ENCODE measurements at places on chromosomes 4 and X.
A peak's percentile ranks its signal among the peaks of the same experiment; 100 is the strongest.

GRCh38 chr4:150828159-150828558, 186.9 kb downstream of the LRBA start:
- DNase-seq, result no peak

- no peak for DNase-seq
These were observed 29.1 kb downstream of the STAG2 start for GRCh38 chrX:123990602-123991001.

DNA sequence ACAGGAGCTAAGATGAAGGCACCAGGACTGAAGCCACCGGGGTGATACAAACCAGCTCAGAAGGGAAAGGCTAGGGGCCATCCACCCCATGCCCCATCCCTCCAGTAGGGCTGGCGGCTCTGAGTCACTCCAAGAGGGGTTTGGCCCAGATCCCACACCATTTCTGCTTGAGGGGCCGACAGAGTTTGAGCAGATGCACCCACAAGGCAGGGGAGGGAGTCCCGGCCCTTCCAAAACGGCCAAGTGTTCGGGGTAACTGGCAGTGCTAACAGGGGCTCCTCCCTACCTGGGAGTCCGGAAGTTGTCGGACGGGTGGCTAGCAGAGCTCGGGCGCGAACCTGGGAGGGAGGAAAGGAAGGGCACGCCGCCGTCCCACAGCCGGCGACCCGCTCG, 412 bp downstream of the SLC10A3 start:
- peak; percentile 27 for DNase-seq

DNA sequence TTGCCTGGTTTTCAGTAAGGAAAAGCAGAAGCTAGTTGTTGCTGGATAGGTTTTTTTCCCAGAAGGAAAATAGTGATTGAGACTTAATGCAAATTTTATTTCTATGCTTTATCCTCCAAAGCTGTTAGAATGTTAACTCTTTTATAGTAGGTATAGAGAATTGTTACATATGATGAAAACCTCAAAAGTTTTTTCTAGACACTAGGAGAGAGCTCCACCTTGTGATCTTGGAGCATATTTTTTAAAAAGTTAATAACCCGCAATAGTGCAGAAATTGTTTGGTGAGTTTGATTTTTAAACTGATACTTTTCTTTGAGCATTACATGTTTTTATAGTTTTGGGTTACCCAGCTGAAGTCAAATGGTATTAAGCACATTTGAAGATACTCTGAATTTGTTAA, 56.5 kb downstream of the STAG2 start:
- DNase-seq, result no peak

GRCh38 chr4:176123710-176124407, 58.2 kb downstream of the WDR17 start:
- DNase-seq, result peak; percentile 4

GRCh38 chrX:72245461-72246089, 6.7 kb upstream of the ERCC6L start:
- DNase-seq, result peak; percentile 43

DNA sequence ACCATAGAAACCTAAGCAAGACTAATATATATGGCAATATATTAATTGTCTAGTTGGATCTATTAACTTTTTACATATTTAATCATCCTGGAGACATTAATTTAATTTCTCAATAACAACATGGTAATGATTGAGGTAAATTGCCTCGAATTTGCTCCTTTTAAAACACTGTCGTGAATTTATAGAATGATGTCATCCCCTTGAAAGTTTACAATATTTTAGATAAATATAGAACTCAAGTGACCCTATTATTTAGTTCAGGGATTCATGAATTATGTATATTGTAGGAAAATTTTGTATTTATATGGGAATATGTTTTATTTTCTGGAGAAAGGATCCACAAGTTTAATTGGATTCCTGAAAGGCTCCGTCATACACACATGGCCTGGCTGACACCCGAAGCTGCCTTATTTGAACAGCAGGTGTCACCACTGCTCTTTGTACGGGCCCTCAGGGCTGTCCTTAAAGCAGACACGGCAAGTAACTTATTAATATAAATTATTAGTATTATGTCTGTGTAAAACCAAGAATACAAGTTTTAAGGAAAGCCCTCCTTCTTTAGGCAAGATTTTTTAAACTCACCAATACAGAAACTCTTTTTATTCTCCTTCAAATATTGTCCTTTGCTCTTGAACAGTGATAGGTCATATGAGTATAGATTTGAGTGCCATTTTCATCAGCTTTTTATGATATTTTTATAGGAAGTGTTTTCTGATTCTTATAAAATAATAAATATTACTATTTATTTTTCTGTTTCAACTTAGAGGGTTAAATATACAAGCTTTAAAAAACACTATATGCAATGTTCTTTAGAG, 1.9 kb upstream of the PLRG1 start:
- DNase-seq, result peak; percentile 76

DNA sequence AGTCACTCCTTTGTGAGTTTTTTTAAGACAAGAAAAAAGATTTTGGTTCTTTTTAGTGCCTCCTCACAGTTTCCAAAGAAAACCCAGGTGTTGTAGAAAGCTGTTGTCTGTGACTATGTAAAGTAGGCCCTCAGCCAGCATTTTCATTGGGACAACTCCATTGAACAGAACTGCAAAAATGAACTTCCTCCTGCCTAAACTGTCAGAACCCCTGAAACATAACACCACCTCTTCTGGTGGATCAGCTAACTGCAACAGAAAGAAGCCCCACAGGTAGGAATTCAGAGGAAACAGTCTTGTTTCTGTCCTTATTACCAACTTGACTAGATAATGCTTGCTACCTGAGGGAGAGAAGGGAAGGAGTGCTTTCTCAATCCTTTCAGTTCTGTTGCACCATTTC, 3.4 kb upstream of the ATP11C start:
- DNase-seq, result no peak

GRCh38 chr4:156169011-156169410, 215.3 kb upstream of the CTSO start:
- DNase-seq, result peak; percentile 73

DNA sequence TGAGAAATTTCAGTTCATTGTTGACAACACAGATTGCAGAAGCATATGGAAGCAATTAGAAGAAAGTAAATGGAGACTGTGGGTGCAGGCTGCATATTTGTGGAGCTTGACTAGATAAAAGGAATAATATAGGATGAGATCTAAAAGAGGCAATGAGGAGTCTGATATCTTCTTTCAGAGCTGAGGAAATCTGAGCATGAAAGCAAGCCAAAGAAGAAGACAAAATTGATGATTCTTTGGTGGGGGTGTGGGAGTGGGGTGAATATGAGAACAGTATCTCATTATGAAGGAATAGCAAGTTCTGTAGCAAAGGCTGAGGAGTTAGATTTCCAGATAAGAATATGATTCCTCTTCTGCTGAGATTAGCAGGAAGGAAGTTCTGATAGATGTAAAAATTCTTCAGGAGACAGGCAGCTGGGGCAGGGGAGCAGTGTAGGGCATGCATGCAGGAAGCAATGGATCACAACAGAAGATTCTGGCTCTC, 6.1 kb upstream of the PDHA2 start:
- DNase-seq, result no peak

DNA sequence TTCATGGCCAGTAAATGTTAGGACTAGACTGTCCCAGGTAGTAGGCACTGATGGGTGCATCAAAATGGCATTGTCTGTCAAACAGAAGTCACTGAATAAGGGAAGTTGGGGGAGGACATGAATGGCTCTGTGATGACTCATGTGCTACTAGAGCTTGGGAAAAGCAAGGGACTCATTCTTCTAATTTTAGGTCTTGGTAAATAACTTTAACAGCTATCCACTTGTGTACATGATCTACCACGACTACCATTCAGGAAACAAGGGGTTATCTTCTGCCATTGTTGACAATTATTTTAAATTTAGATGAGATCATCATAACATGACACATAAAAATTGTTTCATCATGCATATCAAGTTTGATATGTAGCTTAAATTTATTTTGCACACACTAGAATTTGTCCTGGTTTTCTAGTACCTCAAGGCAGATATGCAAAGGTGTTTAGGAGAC, 6.3 kb downstream of the AREG start:
- DNase-seq, result peak; percentile 41

- no peak for DNase-seq
These were observed 102.7 kb upstream of the SLC7A11 start for GRCh38 chr4:138344851-138345250.

DNA sequence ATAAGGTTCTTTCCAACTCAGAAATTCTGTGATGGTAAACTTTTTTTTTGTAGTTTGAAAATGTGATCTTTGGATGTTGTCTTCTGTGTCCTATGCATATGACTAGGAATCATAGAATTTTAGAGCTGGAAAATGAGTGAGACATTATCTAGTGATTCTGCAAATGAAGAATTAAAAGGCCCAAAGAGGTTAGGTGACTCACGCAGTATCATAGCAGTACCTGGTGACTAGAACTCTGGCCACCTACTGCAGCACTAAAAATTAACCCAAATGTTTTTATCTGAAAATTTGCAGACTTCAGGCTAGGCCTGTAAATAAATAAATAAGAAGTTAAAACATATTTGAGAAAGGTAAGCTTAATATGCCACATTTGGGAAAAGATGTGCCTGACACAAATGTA, 52.8 kb downstream of the NFKB1 start:
- no peak for DNase-seq

- DNase-seq, result peak; percentile 85
These were observed 101.4 kb downstream of the WWC2 start for GRCh38 chr4:183200453-183200852.

DNA sequence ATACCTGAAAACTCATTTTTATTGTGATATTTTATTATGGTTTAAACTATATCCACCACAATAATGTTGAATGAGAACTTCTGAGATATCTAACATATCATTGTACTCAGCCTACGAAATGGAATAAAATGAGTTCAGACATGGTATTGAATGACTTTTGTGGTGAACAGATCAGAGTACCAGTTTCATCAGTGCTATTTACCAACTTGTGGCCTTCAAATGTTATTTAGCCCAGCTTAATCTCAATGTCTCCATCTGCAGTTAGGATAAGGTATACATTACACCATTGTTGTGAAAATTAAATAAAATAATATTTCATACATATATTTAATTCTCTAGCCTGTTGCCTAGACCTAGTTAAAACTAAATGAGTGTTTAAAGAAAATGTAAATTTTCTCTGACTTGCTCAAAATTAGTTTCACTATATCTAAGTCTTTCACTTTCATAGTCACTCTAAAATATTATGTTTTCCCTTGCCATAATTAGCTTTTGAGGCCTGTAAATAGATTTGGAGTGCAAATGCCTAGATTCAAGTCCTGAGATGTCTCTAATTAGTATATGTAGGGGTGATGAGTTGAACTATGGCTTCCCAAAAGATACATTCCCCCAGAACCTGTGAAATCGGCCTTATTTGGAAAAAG, 594.2 kb downstream of the STPG2 start:
- DNase-seq, result no peak

- DNase-seq, result no peak
These were observed 5.8 kb upstream of the UXT start for GRCh38 chrX:47664737-47665136.

DNA sequence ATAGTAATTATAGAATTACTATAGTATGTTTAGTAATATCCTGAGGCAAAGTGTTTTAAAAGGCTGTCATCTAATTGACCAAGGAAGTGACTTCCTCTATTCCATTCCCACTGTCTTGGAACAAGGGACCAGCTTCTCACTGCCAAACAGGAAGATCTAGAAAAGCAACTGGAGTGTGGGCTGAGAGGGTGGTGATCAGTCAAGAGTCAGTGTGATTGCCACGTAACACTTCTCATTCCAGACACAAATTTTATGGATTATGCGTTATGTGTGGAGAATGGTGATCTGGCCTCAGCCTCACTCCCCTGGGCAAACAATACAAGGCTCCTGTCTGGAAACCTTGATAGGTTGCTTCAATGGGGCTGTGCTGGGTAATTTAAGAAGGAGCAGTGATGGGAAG, 60.0 kb downstream of the RRAGB start:
- DNase-seq, result no peak

DNA sequence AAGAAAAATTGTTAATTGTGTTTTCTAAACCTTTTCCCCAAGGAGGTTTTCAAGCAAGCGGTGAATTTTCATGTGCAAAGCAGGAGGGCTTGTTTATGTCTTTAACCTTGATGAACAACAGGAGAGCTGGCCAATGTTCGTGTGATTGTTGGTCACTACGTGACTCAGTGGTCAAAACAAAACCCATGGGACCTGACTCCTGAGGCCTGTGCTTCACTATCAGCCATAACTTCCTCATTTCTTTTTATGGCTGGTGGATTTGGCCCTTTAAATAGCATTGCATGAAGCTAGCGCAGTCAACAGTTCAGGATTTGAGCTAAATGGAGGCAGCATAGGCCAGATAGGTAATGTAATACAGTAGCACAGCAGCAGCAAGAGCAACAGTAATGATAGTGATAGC, 80.5 kb downstream of the MID1IP1 start:
- DNase-seq, result no peak

- DNase-seq, result no peak
These were observed 11.4 kb downstream of the UBQLN2 start for GRCh38 chrX:56574861-56575260.

DNA sequence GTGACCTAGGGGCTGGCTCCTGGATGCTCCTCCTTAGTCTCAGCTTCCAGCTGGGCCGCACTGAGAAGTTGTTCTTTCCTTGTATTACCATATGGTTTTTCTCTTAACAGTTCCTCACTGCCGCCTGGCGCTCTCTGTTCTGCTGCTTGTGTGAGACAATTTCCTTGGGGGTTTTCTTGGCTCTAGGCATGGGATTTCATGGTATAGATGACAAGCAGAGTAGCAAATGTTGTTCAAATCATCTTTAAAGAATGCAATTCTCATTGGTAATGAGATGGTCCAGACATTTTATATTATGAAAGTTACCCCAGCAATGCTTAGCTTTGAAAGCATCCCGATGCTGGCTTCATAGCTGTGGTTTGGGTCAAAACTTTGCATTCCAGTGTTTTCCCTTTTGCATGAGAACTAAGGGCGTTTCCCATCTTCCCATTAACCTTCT, 37.6 kb downstream of the SEPTIN11 start:
- DNase-seq, result peak; percentile 98

DNA sequence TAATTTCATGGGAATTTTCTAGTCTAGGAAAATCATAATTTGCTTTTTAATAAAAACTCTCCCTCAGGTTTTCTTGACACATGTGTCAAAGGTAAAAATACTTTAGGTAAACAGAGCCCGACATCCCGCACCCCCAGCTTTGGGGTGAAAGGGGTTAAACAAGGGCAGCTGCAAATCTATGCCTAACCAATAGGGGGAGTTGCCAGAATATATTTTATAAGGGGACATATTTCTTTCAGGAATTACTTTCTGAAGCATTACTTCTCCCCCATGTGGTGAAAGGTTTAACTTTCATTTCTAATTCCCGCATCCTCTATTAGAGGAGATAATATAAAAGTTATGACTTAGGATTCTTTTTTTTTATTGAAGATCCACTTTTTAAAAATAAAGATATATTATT, 53.9 kb upstream of the HEPH start:
- DNase-seq, result no peak

DNA sequence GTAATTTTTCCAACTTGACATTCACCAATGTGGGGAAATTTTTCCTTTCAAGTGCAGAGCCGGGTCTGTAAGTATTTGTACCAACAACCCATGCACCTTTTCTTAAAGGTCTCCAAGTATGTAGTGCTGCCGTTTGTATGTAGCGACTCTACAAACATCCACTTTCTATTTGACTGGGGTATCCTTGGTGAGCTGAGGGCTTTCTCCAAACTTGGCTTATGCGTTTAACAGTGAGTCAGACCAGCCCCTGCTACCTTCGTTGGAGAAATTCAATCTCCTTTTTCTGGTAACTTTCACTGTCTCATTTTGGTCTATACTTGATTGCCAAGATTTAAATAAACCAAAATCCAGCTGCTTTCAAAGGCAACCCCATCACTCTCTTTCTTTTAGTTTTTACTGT, 34.9 kb downstream of the MGST2 start:
- DNase-seq, result no peak

- no peak for DNase-seq
These were observed 75.6 kb downstream of the CLDN22 start for GRCh38 chr4:183244506-183244905.

Measured in fibroblast of gingiva (primary cell).